Right renal cortex interstitium (tissue), 3 donors: ENCODE measurements at places on chromosomes 13 and 19. TPM values are rescaled to one million over a fixed set of nuclear protein-coding genes. Genes with fewer than 3 reads are reported as not detected.

The CYP4F8 gene
- polyA plus RNA-seq, result 0.04 TPM

DNA sequence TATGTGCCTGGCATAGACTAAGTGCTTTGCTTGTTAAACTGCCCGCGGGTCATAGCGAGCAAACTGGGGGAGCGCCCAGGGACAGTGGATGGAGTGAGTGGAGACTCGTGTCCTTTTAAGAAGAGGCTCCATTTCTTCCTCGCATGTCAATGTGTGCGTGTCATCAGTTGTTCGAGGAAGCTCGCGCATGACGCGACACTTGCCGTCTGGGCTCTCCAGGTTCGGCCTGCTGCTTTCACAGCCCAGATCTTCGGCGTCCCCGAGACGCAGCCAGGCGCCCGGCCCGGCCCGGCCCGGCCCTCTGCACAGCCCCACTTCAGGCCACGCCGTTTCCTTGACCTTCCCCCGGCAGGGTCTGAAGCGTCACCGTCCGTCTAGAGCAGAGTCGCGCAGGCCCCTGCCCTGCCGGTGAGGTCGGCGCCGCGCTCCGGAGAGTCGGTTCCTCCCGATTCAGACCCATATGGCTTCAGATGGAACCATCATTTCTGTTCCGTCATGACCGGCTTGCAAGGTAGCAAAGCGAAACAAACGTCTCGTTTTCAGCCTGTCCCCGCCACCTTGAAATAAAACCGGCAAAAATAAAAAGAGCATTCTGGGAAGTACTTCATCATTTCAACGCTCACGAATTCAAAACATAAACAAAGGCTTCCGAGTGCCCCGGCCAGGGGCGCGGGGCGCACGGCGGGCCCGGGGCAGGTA lies 599 bp upstream of the ARHGEF7 start:
- DNase-seq, result no peak

The FCGBP gene
- polyA plus RNA-seq, result 9.4 TPM

The TRAPPC6A gene
- polyA plus RNA-seq, result 32.4 TPM

The CDX2 gene
- polyA plus RNA-seq, result not detected

The CAMSAP3 gene
- 12.3 TPM for polyA plus RNA-seq

DNA sequence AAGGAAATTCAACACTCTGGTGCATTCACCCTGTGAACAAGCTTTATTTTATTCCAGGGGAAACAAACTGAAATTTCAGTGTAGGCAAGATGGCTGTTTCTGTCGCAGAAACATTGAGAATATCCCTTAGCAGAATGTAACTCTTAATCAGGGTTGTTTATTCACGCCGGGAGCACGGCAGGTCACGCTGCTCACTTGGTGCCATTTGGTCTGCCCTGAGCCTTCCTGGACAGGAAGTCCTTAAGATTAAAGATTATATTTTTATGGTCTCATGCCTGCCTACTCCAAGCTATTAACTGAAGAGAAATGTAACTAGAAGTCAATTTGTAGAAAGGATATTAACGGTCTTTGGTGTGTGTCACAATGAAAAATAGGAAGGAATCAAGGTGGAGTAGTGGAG lies 185.3 kb upstream of the ARGLU1 start:
- DNase-seq, result no peak

DNA sequence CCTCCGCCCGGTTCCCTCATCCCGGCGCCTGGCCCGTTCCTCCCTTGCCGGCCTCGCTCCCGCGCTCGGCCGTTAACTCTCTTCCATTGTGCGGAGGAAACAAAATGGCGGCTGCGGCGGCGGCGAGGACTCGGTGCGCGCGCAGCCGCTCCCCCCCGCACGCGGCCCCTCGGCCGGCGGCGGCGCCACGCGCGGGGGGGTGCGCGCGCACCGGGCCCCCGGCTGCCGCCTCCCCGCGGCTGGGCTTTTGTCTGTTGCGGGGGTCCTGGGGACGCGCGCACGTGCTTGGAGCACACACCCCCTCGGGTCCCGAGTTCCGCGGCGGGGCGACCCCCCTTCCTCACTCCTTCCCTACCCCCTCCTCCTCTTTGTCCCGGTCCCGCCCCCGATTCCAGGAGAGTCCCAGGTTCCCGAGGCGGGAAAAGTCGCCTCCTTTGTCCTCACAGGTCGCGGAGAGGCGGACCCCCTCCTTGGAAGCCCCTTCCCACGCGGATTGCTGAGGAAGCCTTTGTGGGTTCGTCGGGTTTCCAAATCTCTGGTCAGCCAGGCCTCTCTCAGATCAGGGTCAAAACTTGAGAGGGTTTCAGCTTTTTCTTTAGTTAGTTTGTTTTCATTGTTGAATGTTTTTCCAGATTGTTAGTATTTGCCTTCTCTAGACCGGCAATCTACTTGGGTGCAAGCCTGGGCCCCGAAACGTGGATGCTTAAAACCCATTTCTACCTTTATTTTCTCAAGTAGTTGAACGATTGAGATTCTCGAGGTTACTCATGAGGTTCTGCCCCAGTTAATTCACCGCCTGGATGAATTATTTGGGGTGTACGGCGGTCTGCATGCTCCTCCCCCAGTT lies 687 bp downstream of the ILF3 start:
- DNase-seq, result no peak

- no peak for DNase-seq
Observed at GRCh38 chr13:23833733-23834611, 55.2 kb downstream of the MIPEP start.

- DNase-seq, result no peak
Observed at GRCh38 chr13:35917252-35917941, 213.8 kb downstream of the DCLK1 start.

The TEX26 gene
- 2.5 TPM for polyA plus RNA-seq

GRCh38 chr19:15266683-15267082 lies 34.4 kb upstream of the EPHX3 start:
- DNase-seq, result no peak

DNA sequence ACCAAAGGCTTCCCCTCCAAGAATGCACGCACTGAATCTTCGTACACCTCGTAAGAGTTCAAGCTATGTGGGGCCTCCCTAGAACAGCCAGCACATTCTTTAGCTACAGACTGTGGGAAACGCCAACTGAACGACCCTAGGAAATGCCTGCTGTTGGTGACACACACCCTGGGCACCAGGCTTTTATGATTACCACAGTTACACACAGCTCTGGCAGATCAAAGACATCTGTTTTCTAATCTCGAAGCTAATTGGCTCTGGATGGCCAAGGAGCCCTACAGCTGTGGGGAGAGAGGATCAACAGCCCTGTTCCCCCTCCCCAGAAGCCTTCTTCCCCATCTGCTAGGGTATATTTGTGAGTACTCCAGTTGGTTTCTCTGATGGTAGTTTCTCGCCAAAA lies 123.0 kb downstream of the COL4A1 start:
- DNase-seq, result no peak

DNA sequence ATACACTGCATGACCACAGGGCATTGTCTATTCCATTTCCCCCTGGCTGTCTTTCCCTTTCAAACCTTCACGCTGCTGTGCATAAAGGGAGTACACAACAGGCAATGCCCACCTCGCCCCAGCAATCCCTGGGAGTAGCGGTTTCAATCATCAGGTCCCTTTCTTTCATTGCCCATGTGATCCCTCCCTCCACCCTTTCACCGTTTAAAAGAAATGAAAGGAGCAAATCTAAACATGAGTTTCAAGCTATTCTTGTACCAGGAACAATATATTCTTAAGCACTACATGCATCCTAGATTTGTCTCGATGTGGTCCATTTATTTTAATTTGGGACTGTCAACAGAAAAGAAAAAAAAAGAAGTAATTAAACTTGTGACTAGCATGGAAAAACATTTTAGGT lies 123.4 kb upstream of the ARGLU1 start:
- DNase-seq, result no peak

DNA sequence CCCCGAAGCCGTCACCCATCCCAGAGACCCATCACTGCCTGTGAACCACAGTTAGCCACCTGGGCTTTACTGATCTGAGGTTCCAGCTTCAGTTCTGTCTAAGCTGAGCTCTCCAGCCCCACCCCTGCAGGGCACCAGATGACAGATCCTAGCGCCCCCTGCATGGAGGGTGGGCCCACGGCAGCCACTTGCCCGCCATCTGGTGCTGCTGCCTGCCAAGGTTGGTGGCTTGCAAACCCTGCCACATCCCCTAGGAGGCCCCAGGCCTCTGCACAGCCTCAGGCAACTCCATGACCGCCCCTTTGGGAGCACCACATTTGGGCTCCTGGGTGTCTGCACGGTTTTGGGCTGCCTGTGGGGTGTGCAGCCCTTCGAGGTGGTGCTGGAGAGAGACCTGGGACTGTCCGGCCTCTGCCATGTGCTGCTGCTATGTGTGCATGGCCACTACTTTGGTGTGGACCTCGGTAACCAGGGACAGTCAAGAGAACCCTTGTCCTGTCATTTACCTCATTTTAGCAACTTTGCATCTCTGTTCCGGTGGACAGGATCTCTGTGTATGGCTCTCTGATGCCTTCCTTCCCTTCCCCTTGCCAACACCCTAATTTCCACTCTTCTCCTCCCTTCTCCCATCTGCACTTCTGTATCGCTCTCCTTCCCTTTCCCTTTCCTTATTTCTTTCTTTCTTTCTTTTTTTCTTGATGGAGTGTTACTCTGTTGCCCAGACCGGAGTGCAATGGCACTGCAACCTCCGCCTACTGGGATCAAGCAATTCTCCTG lies 17.4 kb upstream of the SDHAF1 start:
- DNase-seq, result no peak

DNA sequence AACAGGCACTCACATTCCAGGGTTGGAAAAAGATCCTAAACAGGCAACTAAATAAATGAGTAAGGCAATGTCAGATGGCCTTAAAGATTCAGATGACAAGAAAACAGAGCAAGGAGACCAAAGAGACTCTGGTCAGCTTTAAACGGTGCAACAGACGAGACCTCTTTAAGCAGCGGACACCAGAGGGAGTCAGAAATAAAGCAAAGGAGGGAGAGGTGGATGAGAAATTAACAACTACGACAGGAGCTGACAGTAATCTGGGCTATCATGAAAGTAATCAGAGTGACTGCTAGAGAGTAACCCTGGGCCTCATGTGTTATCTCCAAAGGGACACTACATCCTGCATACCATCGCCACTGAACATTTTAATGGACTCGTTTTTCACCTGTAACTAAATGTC lies 1.1 kb downstream of the ZNF550 start:
- DNase-seq, result no peak

The GJA3 gene
- 13.7 TPM for polyA plus RNA-seq

The TFPT gene
- polyA plus RNA-seq, result 12.3 TPM

The IGSF23 gene
- 1.3 TPM for polyA plus RNA-seq

DNA sequence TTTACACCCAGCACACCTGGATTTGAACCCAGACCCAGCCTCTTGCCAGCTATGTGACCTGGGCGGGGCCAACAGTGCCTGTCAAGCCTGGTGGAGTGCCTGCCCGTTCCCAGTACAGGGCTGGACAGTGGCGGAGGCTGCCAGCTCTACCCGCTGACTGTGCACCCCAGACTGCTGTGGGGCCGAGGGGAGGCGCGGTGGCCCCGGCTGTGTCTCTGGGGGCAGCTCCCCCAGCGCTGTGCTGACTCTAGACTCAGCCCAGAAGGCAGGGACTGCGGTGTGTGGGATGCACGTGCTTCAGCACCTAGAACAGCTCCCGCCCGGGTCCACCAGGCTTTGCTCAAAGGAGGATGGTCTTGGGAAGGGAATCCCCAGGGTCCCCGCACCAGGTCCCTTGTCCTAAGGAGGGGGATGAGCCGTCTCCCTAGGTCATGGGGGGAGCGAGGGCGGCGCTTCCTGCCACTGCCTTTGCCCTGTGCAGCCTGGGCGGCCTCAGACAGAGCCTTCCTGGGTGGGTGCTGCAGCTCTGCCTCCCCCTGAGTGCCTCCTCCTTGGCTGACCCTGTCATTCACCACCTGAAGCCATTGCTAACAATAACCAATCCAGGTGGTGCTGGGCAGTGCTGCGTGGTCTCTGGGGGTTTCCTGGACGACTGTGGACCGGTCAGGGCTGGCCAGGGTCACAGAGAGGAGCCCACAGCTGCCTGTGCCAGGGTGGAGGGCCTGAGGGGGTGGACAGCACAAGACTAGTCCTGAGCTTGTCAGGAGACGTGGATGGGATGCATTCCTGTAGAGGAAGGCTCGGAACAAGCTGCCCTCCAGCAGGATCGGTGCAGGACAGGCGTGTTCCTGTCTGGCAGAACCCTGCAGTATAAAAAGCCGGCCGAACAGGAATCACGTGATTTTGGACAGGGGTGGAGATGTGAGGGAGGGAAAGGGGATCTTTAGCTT lies 18.6 kb downstream of the TMEM255B start:
- DNase-seq, result no peak

DNA sequence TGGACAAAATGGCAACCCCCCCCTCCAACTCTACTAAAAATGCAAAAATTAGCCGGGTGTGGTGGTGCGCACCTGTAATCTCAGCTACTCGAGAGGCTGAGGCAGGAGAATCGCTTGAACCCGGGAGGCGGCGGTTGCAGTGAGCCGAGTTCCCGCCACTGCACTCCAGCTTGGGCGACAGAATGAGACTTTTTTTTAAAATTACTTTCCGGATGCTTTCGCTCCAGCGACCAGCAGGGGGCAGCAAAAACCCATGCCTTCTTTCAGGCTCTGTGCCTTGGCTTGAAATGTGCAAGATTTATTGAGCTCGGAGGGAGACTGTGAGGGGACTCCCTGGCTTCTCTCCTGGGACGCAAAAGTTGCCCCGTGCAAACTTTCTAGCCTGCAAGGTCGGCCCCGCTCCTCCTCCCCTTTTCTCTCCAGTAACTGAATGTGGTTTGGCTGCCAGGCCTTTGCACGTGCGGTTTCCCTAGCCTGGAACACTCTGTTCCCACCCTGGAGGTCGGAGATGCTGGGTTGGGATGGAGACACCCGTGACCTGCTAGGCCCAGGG lies 61.4 kb upstream of the NFIC start:
- DNase-seq, result no peak

GRCh38 chr19:16944626-16945363 lies 56.0 kb downstream of the F2RL3 start:
- no peak for DNase-seq

The C2CD4C gene
- polyA plus RNA-seq, result 1.2 TPM
